ENCODE measurements at places on chromosomes 13 and 19. TPM values are rescaled to one million over a fixed set of nuclear protein-coding genes. Genes with fewer than 3 reads are reported as not detected.

GRCh38 chr13:96460609-96461008 is 370.7 kb downstream of the HS6ST3 start:
- DNase-seq = no peak

GRCh38 chr19:28402701-28403290 is 810.2 kb downstream of the UQCRFS1 start:
- no peak for DNase-seq

- no peak for DNase-seq
Measured at GRCh38 chr13:108968566-108968965, 339.2 kb downstream of the MYO16 start.

GRCh38 chr19:2113439-2114211 is 16.9 kb downstream of the IZUMO4 start:
- no peak for DNase-seq

The TEAD2 gene
- total RNA-seq = 31.9 TPM

The CYP4F11 gene
- 0.21 TPM for total RNA-seq

GRCh38 chr19:46710687-46711086 is 6.2 kb downstream of the PRKD2 start:
- DNase-seq = no peak
